Stimulated activated CD8-positive, alpha-beta memory T cell treated with anti-CD3 and anti-CD28 coated beads, Interleukin-4, amount 100 ng/mL, for 4 hours (primary cell): ENCODE measurements at places on chromosomes 2 and 18.

- DNase-seq, result no peak
Observed at GRCh38 chr2:176557821-176558220, 288.6 kb downstream of the MTX2 start.

GRCh38 chr18:74508821-74509225, 12.7 kb downstream of the CNDP2 start:
- no peak for DNase-seq

- no peak for DNase-seq
Observed at GRCh38 chr2:221518201-221518934, 53.7 kb downstream of the EPHA4 start.

DNA sequence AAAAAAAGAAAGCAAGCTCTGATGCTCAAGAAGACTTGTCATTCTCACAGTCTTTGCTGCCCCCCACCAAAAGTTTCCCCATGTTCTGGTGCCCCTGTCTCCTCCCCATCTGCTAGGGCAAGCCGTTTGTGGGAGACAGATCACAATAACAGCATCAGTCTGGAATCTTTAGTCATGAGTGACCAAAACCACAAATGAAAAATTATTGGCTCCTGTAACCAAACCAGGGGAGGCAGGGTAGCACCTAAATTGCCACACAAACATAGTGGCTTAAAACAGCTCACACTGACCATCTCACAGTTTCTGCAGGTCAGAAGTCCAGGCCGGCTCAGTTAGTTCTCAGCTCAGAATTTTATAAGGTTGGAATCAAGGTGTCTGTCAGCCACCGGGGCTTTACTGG, 9.1 kb upstream of the B3GNT7 start:
- no peak for DNase-seq

- DNase-seq, result no peak
Observed at GRCh38 chr2:129661935-129662334, 317.5 kb upstream of the RAB6C start.

GRCh38 chr2:182866461-182867406, at the start of gene FRZB:
Gene FRZB (minus strand): TSS chr2:182866637. CDS start chr2:182866552, 85 bp downstream.
- DNase-seq, result no peak

DNA sequence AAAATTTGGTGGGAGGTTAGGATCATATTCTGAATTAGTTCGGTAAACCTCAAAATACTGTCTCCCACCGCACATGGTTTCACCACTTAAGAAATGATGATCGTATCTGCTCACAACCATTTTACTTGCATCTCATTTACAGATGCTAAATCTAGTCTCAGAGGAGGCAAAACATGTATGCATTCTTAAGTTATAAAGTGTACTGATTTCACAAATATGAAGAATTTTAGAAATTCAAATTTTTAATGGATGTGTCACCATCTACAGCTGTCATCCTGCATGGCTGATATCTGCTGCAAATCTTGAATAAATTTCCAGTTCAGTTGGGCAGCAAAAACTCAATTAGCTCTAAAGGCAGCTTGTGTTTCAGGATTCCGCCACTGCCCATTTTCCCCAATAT, 243.3 kb upstream of the KCNJ3 start:
- DNase-seq, result no peak

DNA sequence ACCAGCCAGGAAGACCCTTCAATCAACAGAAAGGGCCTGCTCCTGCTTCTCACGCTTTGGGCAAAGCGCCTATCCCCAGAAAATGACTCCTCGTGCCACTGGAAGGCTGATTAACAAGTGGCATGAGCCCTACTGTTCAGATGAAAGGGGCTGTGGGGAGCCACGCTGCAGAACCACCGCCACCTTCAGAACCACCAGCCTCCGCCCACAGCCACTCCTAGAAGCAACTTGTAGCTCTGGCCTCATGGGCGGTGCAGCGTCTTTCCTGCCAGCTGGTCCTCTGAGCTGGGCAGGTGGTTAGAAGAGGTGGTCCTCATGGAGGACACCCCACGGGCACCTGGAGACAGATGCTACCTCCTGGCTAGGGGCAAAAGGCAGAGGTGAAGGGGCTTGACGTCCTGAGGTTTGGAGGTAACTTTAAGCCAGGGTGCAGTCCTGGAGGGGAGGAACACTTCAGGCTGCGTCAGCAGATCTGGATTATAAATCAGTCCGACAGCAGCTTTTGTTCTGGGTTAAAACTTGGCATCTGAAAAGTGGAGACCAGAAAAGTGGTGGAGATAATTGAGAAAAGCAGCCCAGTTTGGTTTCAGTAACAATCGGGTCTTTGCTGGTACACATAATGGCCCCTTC, 861 bp upstream of the SEMA4C start:
- DNase-seq, result no peak

- no peak for DNase-seq
Observed at GRCh38 chr2:1869987-1870386, 125.7 kb upstream of the PXDN start.

- DNase-seq, result no peak
Observed at GRCh38 chr2:74052732-74053710, 68.3 kb downstream of the TET3 start.

- no peak for DNase-seq
Observed at GRCh38 chr2:191049728-191050639, 36.0 kb upstream of the STAT1 start.

DNA sequence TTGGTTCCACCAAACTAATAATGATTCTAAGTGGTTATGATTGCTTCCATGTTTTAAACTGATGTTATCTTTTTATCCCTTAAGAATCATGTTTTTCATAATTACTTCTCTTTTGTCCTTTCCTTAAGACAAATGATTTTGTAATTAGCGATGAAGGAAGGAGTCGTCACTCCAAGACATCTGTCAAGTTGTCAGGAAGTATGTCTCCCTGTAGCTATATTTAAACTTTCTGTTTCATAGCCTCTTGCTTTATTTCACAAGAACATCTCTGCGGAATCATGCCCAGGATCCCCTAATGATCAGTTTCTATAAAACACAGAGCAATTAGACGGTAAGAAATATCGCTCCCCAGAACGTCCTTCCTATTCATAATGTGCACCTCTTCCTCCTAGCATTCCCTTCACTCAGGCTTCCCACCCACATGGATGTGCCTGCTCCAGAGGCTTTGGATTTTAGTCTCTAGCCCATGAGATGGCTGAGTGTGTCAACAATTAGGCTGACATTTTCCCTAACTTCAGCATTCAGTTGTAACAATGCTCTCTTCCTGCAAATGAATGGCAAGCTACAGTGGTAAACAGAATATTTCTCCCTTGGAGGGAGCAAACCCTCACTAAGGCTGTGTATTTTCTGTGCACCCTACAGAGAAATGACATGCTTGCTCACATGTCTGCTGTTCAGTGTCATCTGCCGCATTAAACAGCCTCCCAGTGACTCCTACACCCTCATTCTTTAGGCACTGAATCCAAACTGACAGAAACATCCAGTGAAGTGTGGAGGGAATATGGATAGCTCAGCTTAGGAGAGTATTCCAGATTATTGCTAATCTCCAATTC, 879.6 kb upstream of the CELF4 start:
- no peak for DNase-seq

DNA sequence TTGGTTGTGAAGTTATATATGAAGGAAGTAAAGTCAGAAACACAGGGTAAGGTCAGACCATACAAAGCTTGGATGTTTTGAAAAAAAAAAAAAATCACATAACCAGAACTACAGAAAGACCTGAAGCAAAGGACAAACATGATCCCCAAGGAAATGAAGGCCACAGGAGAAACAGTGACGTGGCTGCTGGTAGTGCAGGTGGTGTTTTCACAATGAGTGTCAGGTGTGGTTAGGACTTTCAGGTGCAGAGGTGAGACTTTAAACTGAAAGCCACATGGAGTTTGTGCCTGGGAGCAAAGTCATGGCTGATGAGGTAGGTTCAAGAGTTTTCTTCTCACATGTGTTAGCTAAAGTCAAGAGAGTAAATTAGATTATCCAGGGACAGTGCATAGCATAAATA, 270.7 kb downstream of the PIEZO2 start:
- DNase-seq, result no peak

GRCh38 chr2:48715042-48715899, 40.3 kb downstream of the LHCGR start:
- no peak for DNase-seq

- DNase-seq, result no peak
Observed at GRCh38 chr18:3383381-3383915, 66.5 kb upstream of the TGIF1 start.

GRCh38 chr18:45353530-45353929, 261.7 kb upstream of the SLC14A2 start:
- no peak for DNase-seq

DNA sequence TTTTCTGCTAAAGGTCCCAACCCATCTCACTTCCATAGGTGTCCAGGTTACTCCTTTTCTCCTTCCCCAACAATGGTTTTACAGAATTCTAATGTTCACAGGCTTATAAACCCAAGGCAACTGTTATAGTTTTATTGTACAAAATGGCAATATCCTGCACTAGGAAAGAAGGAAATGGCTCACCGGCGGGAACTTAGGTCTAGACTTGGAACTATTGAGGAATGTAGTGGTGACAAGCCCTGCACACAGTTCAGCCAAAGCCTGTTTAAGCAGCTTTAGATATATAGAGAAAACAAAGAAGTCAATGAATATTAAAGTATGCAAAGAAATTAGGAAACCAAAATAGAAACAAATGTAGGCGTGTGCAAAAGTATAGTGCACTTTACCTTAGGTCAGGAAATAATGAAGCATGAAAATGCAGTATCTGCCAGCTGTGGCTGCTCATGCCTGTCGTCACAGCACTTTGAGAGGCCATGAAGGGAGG, 22.7 kb upstream of the KCNG3 start:
- DNase-seq, result no peak

DNA sequence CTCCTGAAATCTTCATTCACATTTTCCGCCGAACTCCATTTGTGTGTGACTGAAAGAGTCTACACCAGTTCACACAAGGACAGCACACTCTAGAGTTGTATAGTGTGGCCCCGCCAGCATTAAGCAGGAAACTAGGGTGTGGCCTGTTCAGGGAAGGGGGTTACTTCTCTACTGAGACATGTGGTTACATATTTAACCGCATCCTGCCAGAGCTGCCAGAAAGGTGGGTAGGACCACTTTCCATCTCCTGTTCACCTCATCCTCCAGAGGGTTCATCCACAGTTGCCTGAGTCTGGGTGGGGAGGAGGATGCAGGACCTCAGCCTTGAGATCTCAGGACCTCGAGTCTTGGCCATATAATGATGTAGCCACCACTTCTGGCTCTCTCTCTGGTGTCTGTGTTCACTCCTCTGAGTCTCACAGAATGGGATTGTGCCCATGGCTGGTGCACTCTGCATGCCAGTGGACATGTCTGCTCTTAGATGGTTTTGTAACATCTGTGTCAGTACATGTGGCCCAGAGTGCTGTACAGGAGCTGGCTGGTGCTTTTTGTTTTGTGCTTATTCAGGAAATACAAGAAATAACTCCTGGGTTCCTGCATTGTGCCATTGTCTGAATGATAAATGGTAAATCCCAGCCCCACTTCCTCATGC, 7.7 kb upstream of the SP140L start:
- DNase-seq, result peak; percentile 26

DNA sequence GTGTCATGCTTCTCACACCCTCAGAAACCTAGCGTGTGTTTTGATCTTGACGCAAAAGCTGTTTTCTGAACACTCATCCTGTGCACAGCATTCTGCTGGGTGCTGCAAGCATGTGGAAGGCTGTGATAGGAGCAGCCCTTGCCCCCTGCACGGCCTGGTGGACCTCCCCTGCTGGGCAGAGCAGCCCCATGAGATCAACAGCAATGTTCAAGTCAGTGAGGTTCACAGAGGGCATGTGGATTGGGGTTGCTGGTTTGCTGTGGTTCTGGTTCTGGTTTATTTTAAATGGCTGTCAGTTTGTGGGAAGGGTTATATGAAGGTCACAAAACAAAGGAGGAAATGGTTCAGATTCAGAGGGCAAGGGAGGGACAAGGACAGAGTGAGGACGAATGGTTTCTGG, 71.3 kb downstream of the SOWAHC start:
- no peak for DNase-seq

DNA sequence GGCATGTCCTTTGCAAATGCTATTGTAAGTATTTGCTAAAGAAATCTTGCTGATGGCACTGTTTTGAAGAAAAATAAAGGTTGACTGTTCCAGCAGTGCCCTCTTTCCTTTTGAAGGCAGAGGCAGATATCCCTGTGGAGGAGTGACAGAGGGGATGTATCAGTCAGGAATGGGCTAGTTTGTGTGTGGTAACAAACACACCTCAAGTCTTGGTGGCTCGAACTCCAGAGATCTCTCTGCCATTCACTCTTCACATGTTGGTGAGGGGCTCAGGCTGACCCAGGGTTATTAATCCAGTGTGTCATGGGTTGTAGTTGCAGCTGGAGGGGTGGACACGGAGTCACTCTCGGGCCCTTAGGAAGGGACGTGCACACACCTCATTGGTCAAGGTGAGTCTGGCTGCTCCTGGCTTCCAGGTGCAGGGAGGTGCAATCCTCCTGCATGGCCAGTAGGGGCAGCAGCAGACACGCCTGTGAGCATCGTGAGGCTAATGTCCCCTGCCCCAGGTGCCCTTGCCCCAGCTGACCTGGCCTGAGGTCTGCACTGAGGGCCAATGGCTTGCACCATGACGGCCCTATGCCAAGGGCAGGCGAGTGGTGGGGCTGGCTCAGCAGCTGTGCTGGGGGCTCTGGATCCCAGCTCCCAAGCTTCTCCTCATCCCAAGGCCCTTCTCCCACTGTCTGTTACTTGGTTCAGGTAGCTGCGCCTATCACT, 146.5 kb downstream of the ASB1 start:
- DNase-seq, result no peak

- no peak for DNase-seq
Observed at GRCh38 chr2:105494683-105495425, 96.0 kb upstream of the FHL2 start.

DNA sequence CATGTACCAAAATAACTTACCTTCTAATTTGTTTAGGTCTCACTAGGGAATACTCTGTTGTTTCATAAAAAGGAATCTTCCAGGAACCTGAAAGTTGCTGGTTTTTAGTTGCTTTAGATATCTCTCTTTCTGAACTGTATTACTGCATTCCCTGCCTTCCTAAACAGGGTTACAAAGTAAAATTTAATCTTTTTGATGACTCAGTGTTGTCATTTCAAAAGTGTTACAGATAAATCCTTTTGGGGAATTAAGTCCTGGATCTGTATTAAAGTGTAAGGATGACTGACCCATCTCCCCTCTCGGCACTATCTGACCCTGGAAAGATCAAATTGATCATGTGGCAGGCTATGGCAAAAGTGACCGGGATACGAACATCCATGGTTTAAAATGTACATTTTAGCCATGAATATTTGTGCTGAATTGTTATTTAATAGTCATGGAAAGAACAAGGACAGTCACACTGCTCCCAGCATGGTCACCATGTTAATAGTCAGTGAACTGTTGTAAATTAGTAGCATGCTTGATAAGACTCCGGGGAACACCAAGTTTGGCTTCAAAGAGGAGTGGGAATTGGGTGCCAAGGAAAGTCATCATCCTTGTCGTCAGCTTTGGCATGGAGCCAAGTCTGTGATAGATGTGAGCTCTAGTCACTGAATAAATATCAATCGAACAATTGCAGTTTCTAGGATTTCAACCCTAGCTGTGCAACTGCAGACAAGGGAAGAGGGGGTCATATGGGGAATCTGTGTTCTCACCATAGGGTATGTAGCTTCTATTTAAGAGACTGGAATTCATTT, 4.2 kb downstream of the PLEKHA3 start:
- DNase-seq, result no peak

DNA sequence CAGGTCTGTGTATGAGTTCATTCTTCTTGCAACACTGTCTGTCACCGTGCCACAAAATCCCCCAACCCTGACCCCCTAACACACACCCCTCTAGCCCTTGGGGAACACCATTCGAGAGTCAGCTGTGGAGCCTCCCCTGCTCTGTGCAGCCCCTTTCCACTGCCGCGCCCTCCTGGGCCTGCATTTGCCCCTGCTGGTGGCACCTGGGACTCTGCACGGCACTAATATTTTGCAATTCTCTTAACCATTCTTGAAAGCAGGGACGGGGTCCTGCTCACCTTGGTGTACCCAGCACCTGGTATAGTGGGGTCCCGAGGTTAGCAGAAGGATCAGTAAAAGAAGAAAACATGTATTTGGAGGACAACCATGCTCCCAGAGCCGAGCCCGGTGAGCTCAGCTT, 124.0 kb downstream of the HDAC4 start:
- no peak for DNase-seq
